NCI-H2107 (cell line): ENCODE measurements at places on chromosomes 5 and 9.

DNA sequence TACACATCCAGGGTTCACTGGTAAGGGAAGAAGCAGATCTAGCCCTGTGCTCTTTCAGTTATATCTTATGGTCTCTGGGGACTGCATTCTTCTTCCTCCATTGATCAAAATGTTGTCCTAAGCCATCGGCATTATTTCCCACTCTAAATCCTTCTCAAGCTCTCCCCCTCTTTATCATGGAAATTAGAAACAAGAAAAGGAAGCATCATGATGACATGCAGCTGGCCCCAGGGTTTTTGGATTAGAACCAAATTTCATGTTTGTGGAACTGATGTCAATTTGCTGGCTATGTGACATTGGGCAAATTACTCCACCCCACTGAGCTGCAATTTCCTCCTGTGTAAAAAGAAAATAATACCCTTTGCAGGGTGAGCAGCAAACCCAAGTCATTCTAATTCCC, 39.5 kb downstream of the MFAP3 start:
- DNase-seq: no peak

DNA sequence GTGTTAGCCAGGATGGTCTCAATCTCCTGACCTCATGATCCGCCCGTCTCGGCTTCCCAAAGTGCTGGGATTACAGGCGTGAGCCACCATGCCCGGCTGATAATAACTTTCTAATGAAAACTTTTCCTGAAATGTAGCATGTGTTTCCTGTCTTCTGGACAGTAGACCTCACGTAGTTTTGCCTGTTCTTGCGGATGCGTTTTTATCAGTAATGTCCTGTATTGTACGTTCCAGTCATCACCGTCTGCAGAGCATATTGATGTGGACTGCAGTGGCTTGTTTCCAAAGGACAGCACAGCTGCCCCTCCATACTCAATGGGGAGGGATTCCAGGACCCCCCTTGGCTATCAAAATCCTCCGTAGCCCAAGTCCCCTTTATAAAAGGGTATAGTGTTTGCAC, 12.8 kb downstream of the EXOC3 start:
- DNase-seq: no peak

DNA sequence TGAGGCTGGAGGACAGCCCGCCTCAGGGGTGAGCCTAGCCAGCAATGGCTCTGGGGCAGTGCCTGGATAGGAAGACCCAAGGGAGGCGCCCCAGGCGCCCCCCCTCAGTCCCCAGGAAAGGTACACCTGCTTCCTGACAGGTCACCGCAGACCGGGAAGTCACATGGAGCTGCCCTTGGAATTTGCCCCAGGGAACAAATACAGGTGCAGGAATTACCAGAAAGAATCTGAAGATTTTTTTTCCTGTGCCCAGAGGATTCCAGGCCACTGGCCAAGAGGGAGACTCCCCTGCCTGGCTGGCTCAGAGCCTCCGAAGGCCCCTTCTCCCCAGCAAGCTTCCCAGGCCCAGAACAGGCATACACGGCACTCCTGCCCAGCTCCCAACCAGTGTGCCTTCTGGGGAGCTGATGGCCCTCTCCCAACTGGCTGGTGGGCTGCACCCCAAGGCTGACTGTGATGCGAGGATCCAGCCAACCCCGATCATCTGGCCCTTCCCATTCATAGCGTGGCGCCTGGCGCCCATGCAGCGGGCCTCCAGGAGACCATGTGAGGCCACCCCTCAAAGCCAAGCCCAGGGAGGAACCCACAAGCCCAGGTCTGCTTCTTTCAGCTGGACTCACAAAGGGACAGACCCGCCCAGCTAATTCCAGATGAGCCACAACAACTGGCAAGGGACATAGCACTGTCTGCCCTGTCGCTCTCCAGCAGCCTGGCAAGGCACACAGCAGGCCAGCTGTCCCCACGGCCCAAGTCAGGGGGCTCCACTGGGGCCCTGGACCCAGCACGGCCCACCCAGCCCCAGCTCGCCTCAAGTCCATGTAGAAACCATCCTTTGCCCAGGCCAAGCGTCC, 2.3 kb downstream of the TPRN start:
- no peak for DNase-seq

- DNase-seq: no peak
Measured at GRCh38 chr9:96031916-96032534, 156.5 kb downstream of the ERCC6L2 start.

DNA sequence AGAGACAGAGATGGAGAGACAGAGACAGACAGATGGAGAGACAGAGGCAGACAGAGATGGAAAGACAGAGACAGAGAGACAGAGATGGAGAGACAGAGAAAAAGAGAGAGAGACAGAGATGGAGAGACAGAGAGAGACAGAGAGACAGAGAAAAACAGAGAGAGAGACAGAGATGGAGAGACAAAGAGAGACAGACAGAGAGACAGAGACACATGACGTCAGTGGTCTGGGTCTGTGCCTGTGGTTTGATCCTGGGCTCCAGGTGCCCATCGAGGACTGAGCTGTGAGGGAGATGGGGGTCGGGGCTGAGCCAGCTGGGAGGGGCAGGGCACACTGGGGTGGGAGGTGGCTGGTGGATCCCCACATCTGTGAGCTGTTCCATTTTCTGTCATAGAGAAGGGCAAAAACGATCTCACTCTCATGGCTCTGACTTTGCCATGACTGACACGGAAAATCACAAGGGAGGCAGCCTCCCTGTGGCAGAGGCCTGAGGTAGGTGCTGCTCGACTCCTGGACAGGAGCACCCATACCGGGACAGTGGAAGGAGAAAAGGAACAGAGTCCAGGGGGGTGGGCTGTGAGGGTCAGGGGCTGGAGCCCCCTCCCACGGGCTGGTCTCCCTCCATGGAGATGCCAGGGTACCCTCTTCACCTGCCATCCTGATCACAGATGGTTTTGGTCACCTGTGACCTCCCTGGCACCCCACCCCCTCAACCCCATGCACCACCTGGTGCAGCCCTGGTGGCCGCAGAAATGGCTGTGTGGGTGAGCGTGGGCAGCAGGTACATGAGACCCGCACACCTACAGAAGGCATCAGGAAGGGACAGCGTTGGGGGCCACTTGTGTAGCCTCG, 28.8 kb downstream of the GLT6D1 start:
- DNase-seq: no peak
